ENCODE measurements at places on chromosomes 13 and 19.

DNA sequence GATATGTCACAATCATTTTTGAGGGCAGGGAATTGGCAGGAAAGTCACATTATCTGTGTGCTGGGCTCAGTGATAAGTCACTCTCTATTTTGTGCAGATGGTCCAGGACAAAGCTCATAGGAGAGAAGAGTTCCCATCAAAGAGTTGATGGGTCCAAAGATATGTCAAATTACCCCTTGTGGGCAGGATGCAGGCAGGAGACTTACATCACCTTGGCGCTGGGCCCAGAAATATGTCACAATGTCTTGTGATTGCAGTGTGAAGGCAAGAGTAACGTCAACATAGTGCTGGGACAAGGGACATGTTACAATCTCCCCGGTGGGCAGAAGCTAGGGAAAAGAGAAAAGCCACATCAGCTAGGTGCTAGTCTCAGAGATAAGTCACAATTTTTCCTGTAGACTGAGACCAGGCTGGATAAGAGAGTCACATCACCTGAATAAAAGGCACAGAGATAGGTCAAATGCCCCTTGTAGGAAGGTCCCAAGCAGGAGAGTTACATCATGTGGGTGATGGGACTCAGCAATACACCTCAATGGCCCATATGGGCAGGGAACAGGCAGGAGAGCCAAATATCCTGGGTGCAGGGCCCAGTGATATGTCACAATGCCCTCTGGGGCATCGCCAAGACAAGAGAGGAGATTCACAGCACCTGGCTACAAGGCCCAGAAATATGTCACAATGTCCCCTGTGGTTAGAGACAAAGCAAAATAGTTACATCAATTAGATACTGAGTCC, 47.9 kb downstream of the ZNF99 start:
- no peak for DNase-seq

DNA sequence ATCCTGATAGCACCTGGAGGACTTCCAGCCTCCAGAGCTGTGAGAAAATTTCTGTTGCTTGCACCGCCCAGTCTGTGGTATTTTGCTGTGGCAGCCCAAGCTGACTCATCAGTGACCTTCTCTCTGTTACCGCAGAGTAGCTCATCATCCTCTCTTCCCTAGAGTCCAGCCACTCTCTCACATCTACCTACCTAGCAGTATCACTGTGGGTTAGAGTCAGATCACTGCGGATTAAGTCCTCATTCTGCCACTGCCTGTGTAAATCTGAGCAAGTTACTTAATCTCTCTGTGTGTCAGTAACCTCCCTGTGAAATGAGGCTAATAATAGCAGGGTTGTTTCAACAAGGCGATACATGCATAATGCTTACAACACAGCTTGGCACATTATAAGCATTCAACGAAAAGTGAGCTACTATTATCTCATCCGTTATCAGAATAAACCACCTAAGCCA, 40.3 kb upstream of the USPL1 start:
- DNase-seq = no peak

DNA sequence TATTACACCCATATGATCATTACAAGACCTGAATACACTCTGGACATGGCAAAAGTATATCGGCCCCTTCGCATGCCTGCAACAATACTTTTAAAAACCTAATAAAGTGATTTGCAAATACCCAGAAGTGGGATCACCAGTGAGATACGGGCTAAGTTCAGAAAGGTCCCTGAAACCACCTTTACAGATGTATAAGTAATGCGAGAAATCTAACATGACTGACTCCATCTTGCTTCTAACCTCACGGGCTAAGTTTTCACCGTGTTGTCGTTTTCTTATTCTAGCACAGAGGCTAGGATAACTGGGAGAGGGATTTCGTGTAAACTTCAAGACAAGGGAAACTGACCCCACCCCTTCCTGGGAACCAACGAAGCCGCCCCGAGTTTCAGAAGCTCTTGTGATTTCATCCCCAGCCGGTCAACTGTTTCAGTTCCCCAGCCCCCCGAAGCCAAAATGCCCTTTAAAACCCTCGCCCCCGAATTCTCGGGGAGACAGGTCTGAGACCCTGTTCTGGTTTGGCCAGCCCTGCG, 703 bp downstream of the NEK3 start:
- DNase-seq = no peak

GRCh38 chr13:97018029-97018819, 23.9 kb upstream of the OXGR1 start:
- DNase-seq = peak; percentile 32

- no peak for DNase-seq
These were observed 340.8 kb downstream of the KLF5 start for GRCh38 chr13:73399347-73400216.

GRCh38 chr19:48401287-48401686, 7.8 kb downstream of the GRIN2D start:
- no peak for DNase-seq

DNA sequence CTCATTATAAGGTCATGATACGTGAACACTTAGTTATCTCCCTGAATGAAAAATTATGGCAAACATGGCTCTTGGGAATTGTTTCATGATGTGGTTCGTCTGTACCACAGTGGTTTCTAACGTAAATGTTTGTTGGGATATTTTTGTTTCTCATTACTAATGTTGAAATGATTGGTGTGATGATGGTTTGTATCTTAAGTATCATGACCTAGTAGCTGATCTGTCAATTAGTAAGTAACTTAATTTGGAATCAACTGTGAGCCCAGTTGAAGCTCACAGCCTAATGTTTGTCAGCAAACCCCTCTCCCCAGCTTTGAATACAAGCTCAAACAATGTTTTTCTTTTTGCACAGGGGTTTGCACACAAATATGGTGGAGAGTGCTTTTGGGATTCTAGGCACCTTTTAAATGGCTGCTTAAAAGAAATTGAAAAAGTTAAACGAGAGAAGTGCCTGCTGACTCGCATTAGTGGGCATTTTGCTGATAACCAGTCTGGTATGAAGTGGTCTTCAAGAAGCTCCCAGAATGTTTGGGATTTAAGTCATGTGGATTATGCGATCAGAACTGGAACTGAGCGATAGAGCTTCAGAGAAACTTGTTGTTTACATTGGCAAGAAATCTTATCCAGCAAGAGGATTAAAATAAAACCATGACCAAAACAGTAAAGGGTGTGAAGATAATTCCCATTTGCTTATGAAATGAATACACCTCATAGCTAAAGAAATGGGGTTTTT, 68.2 kb downstream of the LMO7 start:
- DNase-seq = no peak

Measured in NCI-H1436 treated with DMSO at 0.1 percent for 48 hours (cell line).